Hepatocyte (in vitro differentiated cells): ENCODE measurements at places on chromosomes 7 and 10. TPM values are rescaled to one million over a fixed set of nuclear protein-coding genes. Genes with fewer than 3 reads are reported as not detected.

DNA sequence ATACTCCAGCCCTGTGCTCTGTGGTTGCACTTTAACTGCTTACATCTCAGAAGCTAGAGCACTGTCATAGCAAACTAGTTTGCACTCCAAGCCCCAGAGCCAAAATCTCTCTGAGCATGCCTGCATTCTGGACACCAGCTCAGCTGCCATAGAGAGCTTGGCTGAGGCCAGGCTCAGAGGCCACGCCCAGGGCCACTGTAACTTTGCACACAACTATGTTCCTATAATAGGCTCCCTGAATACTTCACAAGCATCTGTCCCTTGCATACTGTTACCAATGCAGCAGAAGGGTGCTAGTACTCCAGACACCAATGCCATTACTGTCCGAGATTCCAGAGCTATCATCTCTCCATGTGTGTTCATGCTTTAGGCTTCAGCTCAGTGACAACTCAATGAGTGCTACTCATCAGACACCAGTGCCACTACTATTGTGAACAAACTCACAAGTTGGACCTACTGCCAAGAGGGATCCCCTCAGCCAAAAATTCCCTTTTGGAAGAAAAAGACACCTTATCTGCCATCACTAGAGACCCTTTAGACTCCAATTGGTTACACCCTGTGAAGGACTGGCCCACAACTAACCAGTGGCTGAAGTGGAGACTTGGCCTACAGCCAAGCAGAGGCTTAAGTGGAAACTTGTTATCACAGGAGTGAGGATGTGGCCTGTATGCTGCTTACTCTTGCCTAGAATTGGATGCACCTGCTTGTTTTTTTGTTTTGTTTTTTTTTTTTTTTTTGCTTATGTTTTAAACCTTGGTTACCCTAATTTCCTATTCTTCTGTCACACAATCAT, 211.6 kb upstream of the MAGI2 start:
- DNase-seq: no peak

Gene STK17A
- polyA plus RNA-seq: 19.0 and 21.1 TPM in 2 replicates

GRCh38 chr7:47697543-47697942, 115.6 kb upstream of the TNS3 start:
- no peak for DNase-seq

DNA sequence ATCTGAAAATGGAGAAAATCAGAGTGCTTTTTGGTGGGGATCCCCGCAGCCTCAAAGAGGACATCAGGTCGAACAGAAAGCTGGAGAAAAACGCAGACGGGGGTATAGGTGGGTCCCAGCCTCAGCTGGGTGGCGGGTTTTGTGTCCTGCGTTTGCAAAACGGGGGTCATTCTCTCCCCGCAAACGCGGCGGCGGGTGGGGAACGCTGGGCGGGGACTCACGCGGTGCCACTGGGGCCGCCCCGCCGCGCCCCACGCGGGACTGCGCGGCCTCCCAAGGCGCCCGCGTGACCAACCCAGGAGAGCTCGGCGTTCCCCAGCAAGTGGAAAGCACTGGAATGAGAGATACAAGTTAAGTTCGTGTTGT, 806 bp upstream of the VIPR2 start:
- no peak for DNase-seq

Gene RNF133
- polyA plus RNA-seq: 0.10 TPM in 1 of 2 replicates, not detected in the other

- DNase-seq: no peak
Measured at GRCh38 chr10:106930751-106931150, 233.8 kb downstream of the SORCS1 start.

- no peak for DNase-seq
Measured at GRCh38 chr7:129771201-129771927, 159.8 kb downstream of the NRF1 start.

DNA sequence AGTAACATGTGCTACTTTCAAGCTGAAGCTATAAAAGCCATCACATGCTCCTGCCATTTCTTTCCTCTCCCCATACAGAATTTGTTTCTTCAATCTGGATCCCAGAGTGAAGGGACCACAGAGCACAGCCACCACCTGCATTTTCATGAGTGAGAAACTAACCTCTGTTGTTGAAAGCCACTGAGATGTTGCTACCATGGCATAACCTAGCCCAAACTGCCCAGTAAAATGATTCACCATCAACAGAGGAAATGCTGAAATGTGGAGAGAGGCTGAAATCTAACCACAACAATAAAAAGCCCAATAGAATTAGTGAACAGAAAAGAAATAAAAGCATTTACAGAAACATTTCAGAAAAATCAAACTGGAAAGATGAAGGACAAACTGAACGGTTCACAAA, 125.2 kb downstream of the AMPH start:
- DNase-seq: no peak

Gene NUTM2B
- 0.08 TPM in 1 of 2 replicates, not detected in the other for polyA plus RNA-seq

GRCh38 chr7:141649865-141650634, 51.9 kb downstream of the DENND11 start:
- DNase-seq: peak; percentile 91

DNA sequence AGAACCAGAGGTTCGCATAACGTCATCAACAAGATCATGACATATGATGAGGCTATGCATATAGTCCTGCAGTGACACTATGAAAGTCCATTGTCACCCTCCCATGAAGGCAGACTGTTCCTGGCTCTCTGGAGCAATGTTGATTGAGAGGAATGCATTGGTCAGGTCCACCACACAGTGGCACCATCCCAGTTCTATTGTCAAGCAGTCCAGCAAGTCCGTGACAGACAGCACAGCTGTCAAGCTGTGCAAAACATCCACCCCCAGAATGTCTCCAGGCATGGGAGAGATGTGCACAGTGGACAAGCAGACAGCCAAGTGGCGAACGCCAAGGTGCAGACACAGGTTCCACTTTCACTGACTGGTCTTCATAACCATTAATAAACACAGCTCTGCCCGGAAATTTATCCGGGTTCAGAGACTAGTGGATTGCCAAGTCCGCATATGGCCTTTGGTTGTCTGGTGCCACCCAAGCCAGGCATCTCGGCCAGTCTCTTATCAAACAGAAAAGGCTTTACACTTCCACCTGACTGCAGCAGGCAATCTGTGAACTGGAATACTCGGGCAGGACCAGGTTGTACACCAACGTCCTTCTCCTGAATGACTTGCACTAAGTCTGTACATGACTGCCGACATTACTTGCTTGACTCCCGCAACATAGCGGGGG, 7.2 kb downstream of the RNF133 start:
- DNase-seq: no peak

GRCh38 chr7:30698481-30698880, 16.2 kb upstream of the CRHR2 start:
- no peak for DNase-seq

Gene LRRN3
- polyA plus RNA-seq: 3.4 and 3.7 TPM in 2 replicates

DNA sequence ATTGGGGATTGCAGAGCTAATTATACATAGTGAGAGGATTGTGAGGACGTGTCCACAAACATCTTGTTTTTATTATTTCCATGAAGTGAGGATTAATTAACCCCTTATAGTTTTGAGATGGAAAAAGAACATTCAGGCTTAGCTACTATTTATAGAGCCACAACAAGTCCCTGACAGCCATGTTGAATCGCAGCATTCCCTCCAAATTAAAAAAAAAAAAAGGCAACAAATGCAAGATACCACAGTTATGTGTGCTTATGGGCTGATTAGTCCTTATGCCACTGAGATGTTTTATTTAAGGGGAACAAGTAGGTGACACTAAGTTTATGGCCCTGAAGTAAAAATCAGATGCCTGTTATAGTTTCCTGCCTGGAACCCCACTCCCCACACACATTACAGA, 350.3 kb downstream of the GPAM start:
- DNase-seq: no peak

DNA sequence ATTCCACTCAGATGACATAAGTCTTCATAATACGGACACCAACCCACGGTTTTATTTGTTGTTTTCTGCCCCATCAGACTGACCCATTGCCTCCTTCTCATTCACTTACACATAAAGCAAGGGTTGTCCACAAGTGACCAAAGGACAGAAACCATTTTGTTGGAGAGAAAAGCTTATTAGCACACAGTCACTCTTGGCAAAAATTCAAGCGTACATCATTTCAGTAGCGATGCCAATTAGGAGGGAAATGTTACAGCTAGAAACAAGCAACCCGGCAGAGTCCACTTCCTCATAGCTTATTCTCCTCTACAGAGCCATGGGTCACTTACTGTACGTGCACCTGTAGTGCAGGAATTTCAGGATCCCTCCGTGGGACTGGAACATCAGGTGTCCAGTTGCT, 23.0 kb downstream of the ABLIM1 start:
- no peak for DNase-seq

Gene CALHM1
- 0.11 TPM in 1 of 2 replicates, not detected in the other for polyA plus RNA-seq

Gene CACNB2
- 4.4 and 5.3 TPM in 2 replicates for polyA plus RNA-seq

Gene C7orf57
- polyA plus RNA-seq: not detected in 2 replicates
